ENCODE measurements at places on chromosomes 5 and 9.

GRCh38 chr5:89948977-89949376 is 460.6 kb downstream of the CETN3 start:
- no peak for DNase-seq

- no peak for DNase-seq
Measured at GRCh38 chr9:130319300-130319699, 53.7 kb downstream of the HMCN2 start.

DNA sequence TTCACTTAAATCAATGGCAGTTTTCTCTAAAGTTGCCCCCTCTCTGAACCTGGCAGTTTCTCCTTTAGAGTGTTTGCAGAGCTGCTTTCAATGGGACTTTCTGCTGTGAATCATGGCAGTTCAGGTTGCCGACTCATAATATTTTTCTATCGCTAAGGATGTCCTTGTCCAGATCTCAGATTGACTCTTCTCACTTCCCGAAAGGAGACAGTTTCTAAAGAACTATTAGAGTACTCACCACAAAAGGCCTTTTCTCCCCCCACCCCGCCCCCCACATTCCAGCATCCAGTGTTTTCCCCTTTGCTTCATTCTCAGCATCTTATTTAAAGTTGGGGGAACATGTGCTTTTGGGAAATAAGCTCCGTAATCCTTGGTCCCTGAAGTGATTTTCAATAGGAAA is 443.5 kb upstream of the KLF4 start:
- DNase-seq = no peak

GRCh38 chr5:6244339-6244714 is 134.0 kb downstream of the MED10 start:
- DNase-seq = no peak

DNA sequence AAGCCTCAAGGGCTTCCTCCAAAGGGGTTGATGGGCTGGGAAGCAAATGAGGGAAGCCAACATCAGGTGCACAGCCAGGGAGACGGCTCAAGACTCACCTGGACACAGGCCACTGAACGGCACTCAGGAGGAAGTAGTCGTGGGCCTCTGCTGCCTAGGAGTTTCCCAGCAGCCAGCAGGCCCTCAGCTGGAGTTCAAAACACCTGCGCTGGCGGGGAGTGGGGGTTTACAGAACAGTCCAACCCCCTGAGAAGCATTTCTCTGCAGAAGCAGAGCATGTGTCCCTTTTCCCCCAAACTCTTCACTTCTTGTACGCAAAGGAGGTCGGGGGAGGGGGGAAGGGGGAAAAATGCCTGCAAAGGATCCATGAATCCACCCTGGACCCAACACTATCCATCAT is 2.3 kb downstream of the WHRN start:
- no peak for DNase-seq

- DNase-seq = no peak
Measured at GRCh38 chr9:124580186-124580585, 73.0 kb upstream of the NR5A1 start.

DNA sequence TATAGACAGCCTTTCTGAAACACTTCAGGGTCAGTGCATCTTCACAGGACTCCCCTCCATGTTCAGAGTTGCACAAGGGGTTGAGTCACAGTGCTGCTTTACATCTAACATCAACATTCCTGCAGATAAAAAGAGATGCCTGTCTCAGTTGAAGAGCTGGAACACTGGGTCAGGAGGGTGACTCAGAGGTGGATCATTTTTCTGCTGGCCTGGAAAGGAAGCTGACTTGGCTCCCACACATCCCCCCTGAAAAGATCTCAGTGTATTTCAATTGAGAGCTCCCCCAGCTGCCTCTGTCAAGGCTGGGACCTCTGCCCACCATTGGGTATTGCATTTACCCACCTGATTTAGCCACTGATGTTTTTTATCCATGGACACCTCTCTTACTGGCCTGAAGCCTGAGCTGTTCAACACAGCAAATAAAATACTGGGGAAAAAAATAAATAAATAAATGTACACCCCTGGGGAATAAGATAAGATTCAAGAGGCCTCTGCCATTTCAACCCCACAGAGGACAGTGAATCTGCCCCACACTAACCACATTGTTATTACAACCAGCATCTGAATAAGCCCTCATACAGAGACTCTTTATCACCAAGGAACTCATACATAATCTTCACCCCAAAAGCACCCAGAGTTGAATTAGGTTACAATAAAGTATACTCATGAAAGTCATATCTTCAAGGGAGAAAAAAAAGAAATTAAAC is 716.4 kb downstream of the SEMA5A start:
- no peak for DNase-seq

GRCh38 chr5:14492331-14492964 is 89.1 kb upstream of the OTULINL start:
- DNase-seq = no peak

- no peak for DNase-seq
Measured at GRCh38 chr5:91487420-91487819, 104.3 kb upstream of the ARRDC3 start.

- no peak for DNase-seq
Measured at GRCh38 chr5:122498163-122498562, 186.1 kb downstream of the SNCAIP start.

DNA sequence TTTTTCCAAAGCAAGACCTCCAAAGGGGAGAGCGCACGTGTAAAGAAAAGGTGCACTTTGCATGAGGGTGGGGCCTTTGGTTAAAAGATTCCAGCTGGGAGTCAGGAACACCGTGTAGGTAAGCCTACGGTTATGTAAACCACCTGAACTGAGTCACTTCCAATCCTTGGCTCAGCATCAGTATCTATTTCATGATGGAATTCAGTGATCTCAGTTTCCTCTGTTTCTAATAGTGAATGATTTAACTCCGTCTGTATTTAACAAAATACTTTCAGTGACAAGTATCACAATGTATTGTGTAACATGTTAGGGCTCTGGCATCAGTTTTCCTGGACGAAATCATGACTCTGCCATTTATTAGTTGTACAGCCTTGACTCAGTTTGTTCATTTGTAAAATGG is 1.3 kb upstream of the SVEP1 start:
- no peak for DNase-seq

GRCh38 chr5:72518001-72518683 is 10.9 kb upstream of the ZNF366 start:
- DNase-seq = no peak

- DNase-seq = no peak
Measured at GRCh38 chr9:70407081-70407503, 7.4 kb downstream of the KLF9 start.

DNA sequence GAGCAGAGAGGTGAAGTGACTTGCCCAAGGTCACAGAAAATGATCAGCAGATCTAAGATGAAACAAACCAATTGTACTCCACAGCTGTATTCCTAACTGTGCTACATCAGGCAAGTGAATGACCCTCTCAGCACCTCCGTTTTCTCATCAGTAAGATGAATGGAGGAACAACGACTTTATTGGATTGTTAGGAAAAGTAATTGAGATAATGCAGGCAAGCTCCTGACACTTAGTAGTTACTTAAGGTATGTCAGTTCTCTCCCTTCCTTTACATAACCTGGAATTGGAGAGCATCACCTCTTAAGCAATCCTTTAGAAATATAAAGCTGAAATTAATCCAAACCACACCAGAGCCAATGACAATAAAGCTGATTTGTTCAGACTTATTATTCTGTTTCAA is 451.2 kb upstream of the CD180 start:
- no peak for DNase-seq

DNA sequence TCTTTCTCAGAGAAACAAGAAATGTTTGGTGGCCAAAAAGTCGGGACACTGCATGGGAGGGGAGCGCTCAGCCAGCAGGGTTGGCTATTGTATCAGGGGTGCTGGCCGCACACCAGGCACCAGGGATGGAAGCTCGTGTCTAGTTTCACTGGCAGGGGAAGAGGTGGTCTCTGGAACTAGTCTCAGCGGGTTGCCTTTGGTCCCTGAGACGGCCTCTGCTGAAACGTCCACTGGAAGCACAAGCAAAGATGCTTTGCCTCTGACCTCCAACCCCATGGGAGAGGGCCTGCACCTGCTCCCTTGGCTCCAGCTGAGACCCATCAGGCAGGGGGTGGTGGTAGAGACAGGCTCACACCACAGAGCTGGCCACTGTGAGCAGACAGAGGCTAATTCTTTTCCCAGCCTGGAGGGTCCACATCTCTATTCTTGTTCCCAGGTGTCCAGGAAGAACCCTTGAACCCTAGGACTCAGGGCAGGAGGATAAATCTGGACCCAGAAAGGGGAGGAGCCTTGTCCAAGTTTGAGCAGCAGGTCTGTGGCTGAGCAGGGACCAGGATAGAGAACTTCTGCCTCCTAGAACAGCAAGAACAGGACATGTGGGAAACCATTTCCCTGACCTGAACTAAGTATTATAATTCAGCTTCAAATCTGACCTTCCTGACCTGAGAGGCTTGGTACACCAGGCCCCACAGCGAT is 102.6 kb downstream of the RGS3 start:
- DNase-seq = peak; percentile 65

DNA sequence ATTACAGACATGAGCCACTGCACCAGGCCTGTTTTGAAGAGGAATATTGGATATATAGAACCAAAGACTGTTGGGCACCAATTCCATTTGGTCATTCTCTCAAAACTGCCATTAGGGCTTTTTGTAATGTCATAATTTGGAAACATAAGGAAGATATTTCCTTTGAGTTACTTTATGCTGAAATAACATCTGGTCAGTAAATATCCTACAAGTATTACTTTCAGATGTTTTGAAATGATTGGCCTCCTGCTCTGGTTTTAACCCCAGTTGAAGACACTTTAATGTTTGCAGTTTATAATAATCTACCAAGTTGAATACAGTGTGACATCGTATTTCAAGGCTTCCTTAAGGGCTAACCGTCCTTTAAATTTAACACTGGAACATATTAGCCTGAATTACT is 33.6 kb downstream of the LRRTM2 start:
- no peak for DNase-seq

DNA sequence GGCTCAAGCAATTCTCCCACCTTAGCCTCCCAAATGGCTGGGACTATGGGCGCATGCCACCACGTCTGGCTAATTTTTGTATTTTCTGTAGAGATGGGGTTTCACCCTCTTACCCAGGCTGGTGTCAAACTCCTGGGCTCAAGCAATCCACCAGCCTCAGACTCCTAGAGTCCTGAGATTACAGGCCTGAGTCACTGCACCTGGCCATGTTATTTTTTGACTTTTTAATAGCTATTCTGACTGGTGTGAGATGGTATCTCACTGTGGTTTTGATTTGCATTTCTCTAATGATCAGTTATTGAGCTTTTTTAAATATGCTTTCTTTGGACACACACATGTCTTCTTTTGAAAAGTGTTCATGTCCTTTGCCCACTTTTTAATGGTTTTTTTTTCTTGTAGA is 38.2 kb downstream of the FBXW2 start:
- DNase-seq = no peak

DNA sequence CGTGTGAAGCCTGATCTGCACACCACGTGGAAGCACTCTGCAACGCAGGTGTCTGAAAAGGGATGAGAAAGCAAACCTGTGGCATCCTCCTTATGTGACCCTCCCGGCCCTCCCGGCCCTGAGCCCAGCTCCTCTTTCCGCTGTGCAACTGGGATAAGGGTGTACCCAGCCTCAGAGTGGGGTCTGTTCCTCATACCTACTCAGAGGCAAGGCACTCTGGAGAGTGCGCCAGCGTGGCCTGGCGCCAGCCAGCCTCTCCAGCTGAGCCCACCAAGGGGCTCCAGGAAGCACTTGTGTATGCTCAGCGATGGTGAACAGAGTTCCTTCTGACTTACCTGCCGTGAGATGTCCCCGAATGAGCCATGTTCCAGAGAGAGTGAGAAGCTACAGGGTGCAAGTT is 102.8 kb downstream of the IRX1 start:
- no peak for DNase-seq

DNA sequence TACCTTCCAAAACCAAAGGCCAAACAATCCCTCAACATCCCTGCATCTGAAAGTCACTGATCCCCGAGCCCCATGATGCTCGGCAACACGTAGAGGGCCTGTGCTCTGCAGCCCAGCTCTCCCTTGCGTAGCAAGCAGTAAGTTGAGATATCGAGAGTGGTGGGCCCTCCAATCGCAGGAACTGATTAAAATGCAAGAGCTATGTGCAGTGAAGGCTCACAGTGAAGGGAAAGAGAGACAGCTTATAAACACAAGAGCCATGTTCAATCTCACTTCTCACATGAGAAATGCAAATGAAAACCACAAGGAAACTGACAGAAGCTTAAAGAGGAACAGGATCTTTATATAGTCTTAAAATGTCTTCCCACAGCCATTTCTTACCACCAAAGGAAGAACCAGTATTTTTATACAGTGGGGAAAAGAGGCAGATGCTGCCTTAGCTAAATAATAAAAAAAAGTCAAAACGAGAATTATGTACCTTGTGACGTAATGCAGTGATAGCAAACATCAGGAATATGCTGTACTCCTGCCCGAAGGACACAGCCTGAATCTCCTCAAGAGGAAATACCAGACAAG is 24.6 kb downstream of the TTF1 start:
- no peak for DNase-seq

- no peak for DNase-seq
Measured at GRCh38 chr5:137206030-137206715, 293.0 kb downstream of the SPOCK1 start.

- DNase-seq = peak; percentile 73
Measured at GRCh38 chr5:123696921-123697341, 185.0 kb downstream of the CSNK1G3 start.

DNA sequence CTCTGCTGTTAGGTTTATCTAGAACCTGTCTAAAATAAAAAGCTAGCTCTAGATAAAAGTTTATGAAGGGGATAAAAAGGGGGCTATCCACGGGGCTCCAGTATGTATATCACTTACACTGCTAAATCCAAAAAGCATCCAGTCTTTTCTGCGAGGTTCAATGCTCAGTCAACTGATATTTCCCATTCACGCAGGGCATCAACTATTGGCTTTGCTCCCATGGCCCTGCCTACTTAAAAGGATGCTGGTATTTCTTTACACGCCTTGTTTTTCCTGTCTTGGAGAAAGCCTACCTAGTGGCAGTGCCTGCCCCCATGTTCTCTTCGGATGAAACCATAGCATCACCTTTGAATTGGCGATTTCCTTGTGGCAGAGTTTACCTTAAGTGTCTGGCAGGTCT is 8.1 kb downstream of the SPRY4 start:
- no peak for DNase-seq

DNA sequence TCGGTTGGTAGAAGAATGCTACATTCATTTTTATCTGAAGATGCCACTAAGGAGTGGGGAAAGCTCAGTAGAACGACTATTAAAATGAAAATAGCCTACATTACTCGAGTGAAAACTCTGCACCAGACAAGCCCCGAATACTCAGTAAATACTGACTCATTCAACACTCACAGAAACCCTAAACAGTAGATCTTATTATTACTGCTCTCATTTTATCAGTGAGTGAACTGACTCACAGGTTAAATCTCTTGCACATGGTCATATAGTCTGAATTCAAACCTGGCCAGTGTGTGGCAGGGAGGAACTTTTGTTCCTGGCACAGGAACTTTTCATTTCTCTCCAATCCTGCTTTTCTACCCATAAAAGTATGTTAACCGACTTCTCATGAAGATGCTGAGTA is 9.6 kb upstream of the PAPPA start:
- no peak for DNase-seq

- DNase-seq = no peak
Measured at GRCh38 chr5:35365758-35366157, 135.5 kb upstream of the PRLR start.

- DNase-seq = no peak
Measured at GRCh38 chr5:139635606-139636206, 12.4 kb upstream of the CXXC5 start.
